ENCODE measurements at places on chromosomes 7 and 10.
A peak's percentile ranks its signal among the peaks of the same experiment; 100 is the strongest.

DNA sequence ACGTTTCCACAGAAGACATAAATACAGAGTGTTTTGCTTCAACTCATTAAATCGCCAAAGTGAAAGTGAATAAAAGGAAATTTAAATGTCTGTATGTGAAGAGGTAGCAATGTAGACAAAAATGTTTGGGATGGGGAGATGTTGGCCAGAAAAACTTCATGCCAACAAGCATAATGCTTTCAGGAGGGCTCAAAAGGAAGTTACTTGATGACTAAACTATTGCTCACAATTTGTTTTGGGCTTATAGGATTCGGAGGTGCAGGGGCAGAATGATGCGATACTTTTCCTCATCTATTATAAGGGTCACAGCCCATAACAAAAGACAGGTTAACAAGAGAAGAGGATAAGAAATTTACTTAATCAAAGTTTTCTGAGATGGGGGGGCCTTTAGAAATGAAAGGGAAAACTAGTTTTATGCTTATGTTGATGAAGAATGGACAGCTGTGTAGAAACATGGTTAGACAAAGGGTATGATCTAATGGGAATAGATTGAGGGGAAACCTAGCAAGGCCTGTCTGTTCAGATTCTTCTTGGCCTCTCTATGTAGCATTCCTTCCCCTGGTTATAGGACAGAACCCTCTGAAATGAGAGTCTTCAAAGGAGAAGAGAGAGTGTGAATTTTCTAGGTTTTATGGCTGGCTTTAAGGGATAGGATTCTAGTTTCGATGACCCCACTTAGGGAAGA is 898.6 kb downstream of the LRMDA start:
- no peak for DNase-seq

- DNase-seq, result no peak
These were observed 2.8 kb downstream of the SP8 start for GRCh38 chr7:20783700-20784387.

- DNase-seq, result no peak
These were observed 707.8 kb downstream of the SUGCT start for GRCh38 chr7:40842641-40843040.

DNA sequence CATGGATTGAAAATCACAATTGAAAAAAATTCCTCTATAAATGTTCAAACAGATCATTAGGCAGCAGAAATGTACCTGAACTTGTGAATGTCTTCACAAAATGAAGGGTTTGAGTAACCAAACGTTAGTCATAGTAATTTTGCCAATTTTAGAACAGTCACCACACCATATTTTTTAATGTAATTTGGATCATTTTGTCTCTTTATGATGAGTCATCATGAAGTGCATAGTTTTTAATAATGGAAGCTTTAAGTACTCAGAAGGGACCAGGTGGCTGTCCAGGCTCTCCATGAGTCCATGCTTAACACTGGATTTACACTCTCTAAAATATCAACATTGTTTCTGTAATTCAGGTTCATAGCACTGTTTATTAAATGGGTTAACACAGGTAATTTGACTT is 219.2 kb downstream of the ETV1 start:
- DNase-seq, result no peak

DNA sequence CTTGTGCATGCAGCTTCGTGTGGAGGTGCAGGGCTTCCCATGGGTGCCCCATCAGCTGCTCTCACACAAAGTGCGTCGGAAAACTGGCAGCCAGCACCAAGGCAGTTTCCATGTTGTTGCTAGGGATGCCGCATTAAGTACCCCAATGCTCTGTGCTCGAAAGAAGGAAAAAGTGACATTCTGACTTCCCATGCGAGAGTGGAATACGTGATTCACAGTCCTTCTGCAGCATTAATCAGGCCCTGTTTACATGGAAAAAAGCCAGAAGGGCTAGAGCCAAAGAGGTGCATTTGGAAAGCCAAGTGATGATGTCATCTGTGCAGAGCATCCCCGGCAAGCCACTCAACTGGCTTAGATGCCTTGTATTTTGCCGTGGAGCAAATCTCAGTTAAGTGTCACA is 258.3 kb downstream of the GATA3 start:
- DNase-seq, result no peak

GRCh38 chr10:122267849-122268737 is 3.0 kb upstream of the BTBD16 start:
- DNase-seq, result peak; percentile 46

DNA sequence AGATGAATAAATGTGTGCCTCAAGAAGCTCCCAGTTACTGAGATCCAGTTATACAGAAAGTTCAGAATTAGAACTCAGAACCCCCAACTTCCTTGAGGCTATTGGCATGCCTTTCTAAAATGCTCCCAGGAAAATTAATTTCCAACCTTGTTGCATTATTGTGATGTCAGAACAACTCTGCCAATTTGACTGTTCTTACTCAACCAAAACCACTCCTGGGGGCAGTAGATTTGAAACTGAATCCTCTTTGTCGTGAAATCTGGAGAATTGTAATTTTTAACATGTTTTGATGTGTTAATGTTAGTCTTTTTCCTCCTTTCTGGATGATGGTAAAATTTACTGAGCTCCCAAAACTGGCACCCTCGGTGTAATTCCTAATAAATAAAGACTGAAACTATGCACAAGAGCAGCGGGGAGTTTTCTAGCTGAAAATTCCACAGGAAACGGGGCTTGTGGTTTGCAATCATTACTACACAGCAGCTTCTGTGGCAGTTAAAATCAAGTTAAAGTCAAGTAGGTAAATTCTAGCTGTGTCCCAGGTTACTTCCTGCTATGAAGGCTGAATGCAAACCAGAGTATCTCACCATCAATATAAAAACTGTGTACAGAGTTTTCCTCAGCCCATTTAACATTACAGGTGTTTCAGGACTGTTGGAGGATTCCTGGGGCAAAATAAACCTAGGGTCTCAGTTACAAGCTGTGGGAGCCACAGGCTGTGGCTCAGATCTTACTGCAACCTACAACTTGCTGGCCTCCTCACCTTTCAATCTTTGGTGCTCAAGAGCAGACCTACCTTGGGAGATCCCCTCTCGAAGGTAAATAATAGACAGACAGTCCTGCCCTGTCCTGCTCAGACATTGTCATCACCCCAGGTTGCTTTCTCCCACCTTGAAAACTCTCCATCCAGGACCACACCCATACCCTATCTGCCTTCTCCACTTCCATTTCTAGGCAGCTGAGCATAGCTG is 156.3 kb upstream of the KMT2E start:
- DNase-seq, result no peak

DNA sequence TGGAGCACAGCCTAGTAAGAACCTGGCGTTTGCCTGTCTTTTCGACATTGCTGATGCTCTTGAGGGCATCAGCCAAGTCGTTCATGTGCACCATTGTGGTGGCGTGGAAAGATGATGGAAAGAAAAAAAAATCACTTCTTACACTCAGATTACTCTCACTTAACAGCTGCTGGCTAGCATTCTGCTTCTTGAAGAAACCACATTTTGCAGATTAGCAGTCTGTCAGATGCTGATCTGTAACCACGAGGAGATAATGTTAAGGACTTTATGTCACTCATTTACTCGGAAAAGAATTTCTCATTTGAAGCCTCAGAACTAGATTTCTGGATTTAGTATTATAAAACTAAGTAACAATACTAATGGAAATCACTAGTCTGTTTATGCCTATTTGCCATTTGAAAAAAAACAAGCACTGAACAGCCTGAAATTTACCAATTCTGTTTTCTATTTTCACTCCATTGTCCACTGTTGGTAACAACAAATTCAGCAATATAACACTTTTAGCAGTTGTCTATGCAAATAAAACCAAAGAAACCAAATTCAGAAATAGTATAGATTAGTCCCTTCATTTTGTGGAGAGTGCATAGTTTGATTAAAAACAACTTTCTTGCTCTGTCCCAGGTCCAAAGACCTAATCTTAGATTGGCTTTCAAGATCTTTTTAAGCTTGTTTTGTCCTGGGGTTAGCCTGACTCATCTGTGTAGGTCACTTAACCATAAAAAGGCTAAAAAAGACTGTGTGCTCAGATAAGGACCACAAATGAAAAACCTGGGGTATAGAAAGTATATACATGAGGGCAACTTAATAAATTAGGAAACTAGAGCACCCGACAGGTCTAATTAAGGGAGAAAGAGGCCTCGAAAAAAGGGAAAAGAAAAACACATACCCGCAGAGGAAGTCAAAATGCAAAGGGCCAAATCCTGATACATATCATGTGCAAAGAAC is 67.5 kb downstream of the NT5C2 start:
- no peak for DNase-seq

DNA sequence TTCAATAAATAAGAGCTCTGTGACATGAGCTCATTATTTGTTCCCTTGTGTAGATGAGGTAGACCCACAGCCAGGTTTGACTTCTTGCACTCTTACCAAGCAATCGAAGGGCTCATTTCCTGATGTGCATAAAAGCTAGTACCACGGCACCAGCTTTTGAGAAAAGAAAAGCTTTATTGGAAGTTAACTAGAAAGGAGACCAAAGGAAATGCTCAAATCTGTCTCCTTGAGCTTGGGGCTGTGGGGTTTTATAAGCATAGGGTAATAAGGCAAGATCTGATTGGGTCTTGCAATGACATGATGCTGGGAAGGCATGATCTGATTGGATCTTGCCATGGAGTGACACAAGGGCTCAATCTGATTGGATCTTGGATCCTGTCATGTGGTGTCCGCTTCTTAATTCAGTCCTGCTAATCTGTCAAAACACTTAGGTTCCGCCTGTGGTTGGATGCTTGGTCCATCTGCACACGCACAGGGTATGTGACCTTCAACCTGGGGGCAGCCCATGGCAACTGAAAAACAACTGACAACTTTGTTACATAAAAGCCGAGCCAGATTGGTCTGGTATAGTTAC is 47.8 kb upstream of the FRMD4A start:
- no peak for DNase-seq

GRCh38 chr7:133854739-133855138 is 272.4 kb upstream of the LRGUK start:
- DNase-seq, result no peak

- no peak for DNase-seq
These were observed 13.5 kb downstream of the ECHDC3 start for GRCh38 chr10:11755512-11756263.

- DNase-seq, result no peak
These were observed 11.8 kb downstream of the ZAN start for GRCh38 chr7:100745184-100745583.

DNA sequence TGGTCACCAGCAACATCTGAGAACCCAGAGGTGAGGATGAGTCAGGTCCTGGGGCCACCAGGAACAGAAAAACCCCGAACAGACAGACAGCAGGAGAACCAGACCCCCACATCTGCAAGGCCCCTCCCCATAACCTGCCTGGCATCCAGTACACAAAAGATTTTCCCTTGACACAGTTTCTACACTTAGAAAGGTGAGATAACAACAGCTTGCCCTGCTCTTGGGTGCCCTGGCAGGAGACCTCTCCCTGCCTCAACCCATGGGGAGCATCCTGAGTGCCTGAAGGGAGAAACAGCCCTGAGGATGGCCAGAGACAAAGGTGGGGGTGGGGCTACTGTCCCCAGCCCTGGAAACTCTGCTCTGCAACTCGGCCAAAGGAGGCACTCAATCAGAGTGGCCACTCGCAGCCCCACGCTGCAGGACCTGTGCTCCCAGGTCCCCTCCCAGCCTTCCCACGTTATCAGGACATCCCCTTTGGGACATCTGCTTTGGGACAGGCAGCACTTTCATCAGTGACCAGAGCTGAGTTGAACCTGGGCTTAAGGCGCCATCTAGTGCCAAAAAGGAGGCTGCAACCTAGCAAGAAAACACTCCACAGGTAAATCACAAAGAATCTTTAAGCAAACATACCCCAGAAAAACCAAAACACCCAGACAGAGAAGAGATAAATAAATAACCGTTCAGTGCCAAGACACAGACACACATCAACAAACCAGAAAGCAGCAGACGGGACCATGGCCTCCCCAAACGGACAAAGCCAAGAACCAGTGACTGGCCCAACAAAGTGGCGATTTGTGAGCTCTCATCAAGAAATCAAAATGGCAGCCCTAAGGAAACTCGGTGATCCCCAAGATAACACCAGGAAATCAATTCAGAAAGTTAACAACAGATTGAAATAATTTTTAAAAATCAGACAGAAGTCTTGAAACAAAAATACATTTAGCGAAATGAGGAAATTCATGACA is 233.7 kb downstream of the PTPRN2 start:
- DNase-seq, result no peak

DNA sequence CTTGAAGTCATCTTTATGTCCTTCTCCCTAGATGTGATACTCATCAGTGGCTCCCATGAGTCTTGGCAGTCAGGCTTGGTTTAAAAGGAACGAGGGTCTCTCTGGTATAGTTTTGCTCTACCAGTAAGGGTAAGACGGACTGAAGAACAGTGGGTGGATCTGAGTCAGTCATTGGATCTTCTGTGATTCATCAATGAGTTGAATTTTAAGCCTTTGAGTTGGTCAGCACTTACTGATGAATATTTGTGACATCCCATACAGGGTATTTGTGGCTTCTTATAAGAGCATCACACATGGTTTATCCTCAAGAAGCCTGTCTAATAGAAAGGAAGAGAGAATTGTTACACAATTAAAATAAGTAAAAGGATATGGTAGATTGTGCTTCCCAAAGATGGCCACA is 87.3 kb upstream of the NAMPT start:
- DNase-seq, result no peak

DNA sequence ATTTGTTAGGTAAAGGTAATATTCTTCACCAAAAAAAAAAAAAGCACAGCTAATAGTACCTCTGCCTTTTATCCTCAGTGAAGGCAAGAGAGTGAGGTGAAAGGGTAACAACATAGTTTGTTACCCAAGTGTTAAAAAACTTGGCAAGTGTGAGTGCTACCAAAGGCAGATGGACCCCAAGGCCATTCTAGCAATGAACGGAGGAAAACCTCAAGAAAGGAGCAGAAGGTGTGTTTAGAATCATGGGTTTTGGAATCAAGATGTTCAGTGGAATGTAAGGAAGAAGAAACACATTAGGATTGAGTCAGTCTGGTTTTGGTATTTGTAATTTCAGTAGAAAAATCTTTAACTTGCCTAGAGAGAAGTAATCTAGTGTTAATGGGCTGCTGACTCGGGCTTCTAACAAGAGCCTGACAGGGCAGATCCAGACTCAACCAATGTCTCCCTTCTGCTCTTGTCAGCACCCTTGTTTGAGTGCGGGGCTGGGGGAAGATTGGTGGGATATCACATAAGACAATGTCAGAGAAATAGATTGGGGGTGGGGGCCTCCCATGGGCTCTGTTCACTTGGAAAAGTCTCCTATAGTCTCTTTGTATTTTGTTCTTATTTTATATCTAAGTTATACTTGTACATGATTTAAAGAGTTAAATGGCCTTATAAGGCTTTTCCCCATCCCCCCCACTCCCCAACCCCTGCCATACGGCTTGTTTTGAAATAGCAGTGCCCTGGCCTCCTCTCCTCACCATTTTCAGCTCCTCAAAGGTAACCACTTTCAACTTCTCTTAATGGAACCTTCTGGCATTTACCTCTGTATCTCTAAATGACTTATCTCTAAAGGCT is 44.4 kb downstream of the SCD start:
- DNase-seq, result no peak

GRCh38 chr10:37789590-37789989 is 67.8 kb downstream of the ZNF248 start:
- no peak for DNase-seq

Data from stimulated activated CD4-positive, alpha-beta T cell treated with anti-CD3 and anti-CD28 coated beads, TNF-alpha, amount 100 ng/mL, for 24 hours (primary cell).